Stimulated activated CD4-positive, alpha-beta T cell treated with anti-CD3 and anti-CD28 coated beads, Interleukin-2, amount 100 ng/mL, for 48 hours (primary cell): ENCODE measurements at places on chromosomes 6 and 20.

- no peak for DNase-seq
Observed at GRCh38 chr20:63116412-63117106, 99.4 kb downstream of the YTHDF1 start.

- no peak for DNase-seq
Observed at GRCh38 chr6:167704396-167704901, 122.3 kb upstream of the AFDN start.

DNA sequence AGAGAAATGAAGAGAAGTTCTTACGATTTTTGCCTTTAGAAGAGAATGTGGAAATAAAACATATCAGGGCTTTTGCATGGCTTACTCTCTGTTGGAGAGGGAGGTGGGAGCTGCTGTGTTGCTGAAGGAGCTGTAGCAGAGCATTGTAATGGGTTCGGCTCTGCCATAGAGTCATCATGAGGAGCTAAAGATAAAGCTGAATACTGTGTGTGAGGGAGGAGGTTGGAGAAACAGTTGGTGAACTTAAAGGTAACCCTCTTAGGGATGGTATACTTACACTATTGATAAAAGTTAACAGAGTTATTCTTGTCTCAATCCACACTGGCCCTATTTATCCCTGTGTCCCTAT lies 34.8 kb downstream of the CTNNBL1 start:
- no peak for DNase-seq

DNA sequence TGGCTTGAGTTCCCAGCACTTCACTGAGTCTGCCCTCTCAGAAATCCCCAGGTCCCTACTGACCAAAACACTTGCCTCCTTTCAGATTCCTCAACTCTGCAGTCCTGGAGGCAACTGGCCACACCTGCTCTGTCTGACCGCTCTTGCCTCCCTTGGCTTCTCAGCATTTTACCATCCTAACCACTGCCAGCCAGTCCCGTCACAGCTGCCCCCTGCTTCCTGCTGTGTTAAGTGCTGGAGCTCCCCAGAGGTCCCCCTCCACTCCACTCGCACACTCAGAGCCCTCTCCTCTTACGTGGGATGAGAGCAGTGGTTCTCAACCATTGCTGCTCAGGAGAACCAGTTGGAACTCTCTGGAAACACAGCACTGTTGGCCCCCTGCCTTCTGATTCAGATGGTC lies 20.5 kb downstream of the ADAT2 start:
- DNase-seq: no peak

GRCh38 chr20:39523405-39523804 lies 561.3 kb downstream of the DHX35 start:
- DNase-seq: no peak

DNA sequence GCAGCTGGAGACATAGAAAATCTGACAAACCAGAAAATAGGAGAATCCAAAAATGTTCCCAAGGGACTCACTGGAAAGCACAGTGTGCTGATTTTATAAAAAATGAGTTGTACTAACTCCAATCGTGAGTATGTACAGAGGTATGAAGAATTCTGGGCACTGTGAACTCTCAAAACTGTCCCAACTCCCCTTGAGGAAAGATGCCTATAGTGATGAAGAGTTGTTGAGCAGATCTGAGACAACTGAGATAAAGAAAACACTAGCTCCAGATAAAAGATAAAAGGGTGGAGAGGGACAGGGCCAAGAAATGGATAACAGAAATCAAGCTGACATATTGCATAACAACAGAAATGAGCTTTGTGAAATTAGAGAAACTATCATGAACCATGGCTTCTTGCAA lies 481.4 kb downstream of the MAFB start:
- DNase-seq: no peak

- no peak for DNase-seq
Observed at GRCh38 chr6:126388104-126388598, 48.2 kb downstream of the CENPW start.

DNA sequence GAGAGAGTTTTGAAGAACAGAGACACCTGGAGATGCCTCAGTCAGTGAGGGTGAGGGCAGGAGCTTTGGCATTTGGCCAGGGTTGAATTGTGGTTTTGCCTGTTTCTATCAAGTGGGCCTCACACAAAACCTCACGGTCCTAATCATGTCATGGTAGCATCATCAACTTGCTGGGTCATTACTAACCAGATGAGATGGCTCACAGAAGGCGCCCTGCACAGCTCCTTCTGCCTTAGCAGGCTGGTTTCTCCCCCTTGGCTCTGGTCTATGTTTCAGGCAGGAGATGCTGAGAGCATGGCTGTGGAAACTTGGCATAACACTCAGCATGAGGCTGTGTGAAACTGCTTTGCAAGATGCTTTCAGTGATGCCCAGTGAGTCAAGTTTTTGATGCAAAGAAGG lies 99.3 kb downstream of the LRRC1 start:
- peak; percentile 52 for DNase-seq

GRCh38 chr6:17311595-17312311 lies 30.6 kb downstream of the RBM24 start:
- no peak for DNase-seq

- DNase-seq: no peak
Observed at GRCh38 chr20:22582386-22582963, 1.9 kb downstream of the FOXA2 start.

DNA sequence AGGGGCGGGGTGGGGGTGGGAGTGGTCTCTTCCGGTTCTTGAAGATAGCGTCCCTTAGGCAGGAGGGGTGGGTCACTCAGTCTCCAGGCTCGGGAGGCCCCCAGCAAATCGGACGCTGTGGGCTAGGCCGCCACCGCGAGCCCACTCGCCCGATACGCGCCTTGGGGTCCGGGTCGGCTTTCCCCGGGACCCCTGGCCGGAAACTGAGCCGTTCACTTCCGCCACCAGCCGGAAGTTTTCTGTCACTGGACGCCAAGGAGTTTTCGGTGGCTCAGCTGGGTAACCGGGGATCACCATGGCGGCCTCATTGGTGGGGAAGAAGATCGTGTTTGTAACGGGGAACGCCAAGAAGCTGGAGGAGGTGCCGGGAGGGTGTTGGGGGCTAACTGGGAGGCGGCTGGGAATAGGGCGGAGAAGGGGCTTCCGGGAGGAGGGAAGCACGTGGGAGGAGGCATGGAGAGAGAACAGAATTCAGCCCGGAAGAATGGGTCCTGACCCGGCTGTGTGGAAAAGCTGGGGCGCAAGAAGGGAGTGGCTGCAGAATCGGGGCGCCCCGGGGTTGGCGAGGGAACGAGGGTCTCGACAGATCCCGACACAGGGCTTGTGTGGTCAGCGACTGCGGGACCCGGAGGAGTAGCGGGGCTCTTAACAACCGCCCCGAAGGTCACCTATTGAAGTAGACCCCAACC lies at the start of gene ITPA:
ITPA (plus strand) TSS at position 242 of the 689 bp plus-strand sequence; CDS start at position 296, 54 bp downstream.
- peak; percentile 56 for DNase-seq
